Stimulated activated CD8-positive, alpha-beta memory T cell treated with anti-CD3 and anti-CD28 coated beads, Interleukin-7, amount 100 ng/mL, for 1 hour (primary cell): ENCODE measurements at places on chromosomes 11 and 22.

- DNase-seq, result no peak
Observed at GRCh38 chr11:119694334-119694733, 34.7 kb downstream of the NECTIN1 start.

DNA sequence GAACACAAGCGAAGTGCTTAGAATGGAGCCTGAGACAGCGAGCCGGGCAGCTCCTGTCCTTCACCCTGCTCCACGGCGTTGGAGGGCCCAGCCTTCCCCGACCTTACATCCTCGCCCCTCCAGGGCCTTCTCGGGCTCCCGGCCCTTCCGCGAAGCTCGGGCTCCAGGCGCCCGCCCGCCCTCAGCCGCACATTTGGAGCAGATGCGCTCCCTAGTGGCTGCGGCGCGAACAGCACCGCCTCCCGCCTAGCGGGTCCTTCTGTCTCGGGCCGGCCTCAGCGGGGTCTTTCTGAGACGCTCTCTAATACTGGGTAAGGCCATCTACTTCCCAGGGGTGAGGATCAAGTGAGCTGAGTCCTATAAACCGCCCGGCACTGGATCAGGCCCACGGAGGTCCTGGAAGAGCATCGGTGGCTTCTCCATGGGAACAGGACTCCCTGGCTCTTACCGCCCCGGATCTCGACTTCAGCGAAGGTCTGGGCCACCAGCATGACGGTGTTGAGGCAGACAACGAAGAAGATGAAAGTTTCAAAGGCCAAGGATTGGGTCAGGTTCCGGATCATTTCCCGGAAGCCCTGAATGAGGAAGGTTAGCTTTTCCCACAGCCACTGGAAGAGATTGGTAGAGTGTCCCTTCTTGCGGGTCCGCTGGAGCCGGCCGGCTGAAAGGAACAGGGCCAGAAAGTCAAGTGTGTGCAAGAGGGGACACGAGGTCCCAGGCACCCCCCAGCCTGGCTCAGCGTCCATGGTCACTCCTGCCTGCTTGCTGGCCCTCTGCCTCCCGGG, 3.7 kb downstream of the CATSPER1 start:
- peak; percentile 62 for DNase-seq

DNA sequence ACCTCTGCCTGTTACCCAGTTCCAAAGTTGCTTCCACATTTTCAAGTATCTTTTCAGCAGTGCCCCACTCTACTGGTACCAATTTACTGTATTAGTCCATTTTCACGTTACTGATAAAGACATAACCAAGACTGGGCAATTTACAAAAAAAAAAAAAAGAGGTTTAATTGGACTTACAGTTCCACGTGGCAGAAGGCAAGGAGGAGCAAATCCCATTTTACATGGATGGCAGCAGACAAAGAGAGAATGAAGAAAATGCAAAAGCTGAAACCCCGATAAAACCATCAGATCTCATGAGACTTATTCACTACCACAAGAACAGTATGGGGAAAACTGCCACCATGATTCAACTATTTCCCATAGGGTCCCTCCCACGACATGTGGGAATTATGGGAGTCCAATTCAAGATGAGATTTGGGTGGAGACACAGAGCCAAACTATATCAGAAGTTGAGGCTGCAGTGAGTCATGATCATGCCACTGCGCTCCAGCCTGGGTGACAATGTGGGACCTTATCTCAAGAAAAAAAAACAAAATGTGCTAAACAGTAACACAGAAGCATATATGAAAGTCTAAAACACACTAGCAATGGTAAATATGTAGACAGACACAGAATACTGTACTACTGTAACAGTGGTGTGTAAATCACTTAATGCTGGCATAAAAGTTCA, 190.3 kb upstream of the ZC3H12C start:
- DNase-seq, result no peak

DNA sequence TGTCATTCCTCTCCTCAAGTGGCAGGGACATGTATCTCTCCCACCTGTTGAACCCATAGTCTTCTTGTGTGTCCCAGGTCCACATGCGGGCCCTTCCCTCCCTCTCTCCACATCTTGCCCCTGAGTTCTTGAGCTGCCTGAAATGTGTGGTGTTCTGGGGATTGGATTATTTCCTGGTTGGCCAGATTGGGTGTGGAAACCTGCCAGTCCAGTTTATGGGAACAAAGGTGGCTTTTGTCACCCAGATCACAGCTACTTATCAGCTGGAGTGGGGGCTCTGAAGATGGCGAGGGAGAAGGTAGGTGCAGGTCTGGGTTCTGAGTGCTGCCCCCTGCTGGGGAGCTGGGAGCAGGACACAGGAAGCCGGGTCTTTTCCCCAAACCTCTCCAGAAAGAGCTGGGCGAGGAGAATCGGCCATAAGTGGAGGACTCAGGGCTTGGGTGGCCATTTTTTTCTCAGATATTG, 14.2 kb downstream of the DTX4 start:
- DNase-seq, result no peak

GRCh38 chr11:111063726-111064517, 181.6 kb upstream of the POU2AF2 start:
- no peak for DNase-seq

DNA sequence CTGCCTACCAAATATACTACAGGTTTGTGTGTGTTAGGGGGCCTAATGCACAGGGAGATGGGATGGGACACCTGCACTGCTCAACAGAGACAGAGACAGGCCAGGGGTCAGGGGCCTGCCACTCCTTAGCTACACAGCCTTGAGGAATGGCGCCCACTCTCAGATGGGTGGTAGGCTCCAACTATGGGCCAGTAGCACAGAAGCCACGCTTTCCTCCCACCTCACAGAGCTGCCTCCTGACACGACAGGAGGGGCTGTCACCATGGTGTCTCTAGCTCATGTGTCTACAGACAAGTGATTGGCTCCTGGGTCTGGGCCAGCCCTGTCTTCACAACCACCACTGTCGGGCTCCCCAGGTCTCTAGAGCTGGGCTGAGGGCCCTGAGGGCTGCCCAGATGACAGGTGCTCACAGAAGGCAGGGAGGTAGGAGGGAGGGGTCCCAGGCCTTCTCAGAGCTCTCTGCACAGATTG, 81.8 kb downstream of the DGCR2 start:
- no peak for DNase-seq

DNA sequence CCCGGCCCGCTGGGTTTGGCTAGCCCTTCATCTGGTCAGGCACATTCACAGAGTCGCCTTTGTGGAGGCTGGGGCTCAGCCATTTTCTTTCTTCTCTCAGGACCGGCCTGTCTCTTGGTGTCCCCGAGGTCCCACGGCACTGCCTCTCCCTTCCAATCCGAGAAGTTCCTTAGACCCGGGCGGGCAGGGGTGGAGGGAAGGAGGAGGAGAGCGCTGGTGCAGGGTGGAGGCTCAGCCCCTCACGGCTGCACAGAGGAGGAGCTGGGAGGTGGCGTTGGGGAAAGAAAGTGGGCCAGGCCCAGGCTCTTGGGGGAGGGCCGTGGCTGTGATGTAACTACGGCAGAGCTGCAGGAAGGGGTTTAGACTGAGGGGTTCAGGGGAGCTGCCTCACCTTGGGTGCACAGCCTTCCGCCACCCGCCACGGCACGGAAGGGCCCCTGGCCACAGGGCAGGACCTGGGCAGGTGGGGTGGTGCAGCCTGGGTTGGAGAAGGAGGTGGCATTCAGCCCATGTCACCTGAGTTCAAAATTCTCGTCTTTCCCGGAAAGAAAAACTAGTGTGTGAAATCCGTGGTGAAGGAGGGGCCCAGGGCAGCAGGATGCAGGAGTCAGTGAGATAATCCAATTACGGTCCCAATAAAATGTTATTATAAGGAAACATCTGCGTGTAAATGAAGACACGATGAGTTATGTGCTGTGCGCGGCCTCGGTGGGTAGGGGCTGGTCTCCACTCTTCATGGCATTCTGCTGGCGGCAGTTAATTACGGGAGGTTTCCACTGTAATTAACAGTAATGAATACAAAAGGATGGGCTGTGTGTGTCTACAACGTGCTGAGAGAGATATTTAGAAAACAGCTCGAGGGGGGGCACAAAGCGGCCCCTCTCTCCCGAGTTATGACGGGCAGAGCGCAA, 1.7 kb downstream of the BRSK2 start:
- no peak for DNase-seq

DNA sequence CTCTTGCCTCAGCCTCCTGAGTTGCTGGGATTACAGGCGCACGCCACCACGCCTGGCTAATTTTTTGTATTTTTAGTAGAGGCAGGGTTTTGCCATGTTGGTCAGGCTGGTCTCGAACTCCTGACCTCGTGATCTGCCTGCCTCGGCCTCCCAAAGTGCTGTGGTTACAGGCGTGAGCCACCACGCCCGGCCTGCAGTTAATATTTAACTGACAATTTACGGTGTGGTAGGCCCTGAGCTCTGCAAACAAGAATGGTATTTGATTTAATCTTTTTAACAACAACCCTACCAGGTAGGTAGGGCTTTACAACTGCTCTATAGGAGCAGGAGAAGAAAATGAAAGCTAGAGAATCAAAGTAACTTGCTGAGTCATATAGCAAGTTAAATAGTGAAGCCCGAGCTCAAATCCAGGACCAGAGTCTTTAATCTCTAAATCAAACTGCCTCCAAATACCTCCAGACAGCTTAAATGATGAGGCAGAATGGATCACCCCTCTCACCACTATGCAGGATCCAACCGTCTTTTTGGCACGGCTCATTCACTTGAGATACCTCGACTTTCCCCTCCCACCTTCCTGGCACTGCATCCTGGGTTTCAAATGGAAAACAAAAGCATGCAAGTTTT, 9.4 kb downstream of the UEVLD start:
- no peak for DNase-seq

- no peak for DNase-seq
Observed at GRCh38 chr11:120775986-120776951, 247.6 kb upstream of the TBCEL start.

GRCh38 chr11:20489948-20490347, 102.4 kb downstream of the PRMT3 start:
- no peak for DNase-seq

DNA sequence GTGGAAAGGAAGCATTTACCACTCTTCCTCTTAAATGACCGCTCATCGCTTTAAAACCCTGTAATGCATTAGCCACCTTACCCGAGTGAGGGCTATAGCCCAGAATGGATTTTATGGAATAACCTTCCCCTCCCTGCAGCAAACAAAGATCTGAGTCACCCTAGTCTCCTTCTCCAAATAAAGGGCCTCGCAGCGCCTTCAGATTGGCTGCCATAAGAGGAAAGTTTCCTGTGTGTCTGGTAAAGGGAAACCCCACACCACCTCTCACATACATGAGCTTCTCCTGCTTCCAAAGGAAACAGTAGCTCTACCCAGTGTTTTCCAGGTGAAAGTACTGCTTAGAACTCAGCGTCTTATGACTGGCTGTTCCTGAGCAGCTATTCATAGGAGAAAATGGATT, 47.8 kb downstream of the PPP2R1B start:
- no peak for DNase-seq

DNA sequence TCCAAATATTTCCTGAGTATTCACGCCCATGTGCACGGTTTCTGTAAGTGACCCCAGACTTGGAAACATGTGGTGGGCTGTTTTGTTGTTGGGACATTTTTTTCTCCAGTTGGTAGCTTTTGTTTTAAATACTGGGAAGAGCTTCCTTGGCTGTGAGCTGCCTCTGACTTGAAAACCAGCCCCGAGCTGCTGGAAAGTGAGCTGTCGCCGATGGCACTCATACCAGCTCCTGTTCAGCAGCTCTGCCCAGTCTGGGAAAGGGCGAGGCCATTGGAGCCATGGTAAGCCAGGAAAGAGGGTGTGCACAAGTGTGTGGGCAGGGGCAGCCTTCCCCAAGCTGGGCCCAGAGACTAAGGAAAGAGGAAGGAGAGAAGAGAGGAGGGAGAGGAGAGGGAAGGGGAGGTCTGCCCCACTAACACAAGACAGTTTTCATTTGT, 3.2 kb upstream of the FLI1 start:
- DNase-seq, result no peak
